Body of pancreas (tissue), 4 donors: ENCODE measurements at places on chromosomes 1 and 21. TPM values are rescaled to one million over a fixed set of nuclear protein-coding genes. Genes with fewer than 3 reads are reported as not detected.
A peak's percentile ranks its signal among the peaks of the same experiment; 100 is the strongest.

DNA sequence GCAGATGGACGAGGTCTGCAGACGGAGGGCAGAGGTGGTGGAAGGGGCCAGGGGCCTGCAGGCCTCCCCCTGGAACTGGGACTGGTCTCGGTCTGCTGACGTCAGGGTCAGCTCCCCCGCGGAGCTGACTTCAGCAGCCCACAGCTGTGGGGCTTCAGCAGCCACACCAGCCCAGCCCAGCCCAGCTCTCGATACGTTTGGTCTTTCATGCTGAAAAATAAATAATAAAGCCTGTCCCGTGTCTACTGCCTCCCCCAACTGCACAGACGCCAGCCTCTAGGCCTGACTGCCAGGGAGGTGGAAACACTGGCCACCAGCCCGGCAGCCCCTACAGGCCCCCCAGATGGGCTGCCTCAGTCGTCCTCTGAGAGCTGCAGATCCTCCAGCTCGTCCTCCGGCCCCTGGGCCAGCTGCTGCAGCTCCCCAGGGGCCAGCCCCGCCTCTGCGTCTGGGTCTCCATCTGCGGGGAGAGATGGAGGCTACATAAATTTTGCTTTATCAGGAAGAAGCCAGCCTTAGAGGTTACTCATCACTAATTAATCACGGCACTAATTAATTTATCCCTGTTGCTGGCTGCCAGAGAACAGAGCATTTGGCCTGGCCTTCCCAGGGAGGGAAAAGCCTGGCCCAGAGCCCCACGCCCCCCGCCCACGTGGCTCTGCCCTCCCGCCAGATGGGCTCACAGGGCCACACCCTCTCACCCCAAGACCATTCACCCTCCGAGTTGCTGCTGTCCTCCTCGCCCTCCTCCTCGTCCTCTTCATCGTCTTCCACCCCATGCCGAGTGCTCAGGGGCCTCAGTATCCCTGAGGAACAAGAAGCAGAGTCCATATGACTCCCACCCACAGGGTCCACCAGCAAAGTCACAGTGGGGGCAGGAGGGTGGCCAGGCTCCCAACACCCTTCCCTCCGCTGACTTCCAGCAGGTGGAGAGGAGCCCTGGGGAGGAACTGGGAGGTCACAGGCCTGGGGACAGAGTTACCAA, 14.4 kb downstream of the NOC2L start:
- peaks cover 26% of the 10 kb centered on the region for H3K27me3 ChIP-seq
- no peak overlapping the region for H3K4me3 ChIP-seq
- peaks cover 16% of the 10 kb centered on the region for H3K36me3 ChIP-seq
- H3K27ac ChIP-seq, result peak overlapping the region; percentile 12
- DNase-seq, result peak; percentile 22
- H3K4me1 ChIP-seq, result peaks cover 37% of the 10 kb centered on the region

GRCh38 chr1:185426848-185427247, 109.8 kb upstream of the IVNS1ABP start:
- H3K27me3 ChIP-seq, result no peaks in the 10 kb centered on the region
- no peaks in the 10 kb centered on the region for H3K36me3 ChIP-seq
- H3K27ac ChIP-seq, result no peak overlapping the region
- H3K4me1 ChIP-seq, result no peaks in the 10 kb centered on the region
- no peak for DNase-seq

Gene GJA9
- total RNA-seq, result not detected

Gene LIPI
- total RNA-seq, result not detected

GRCh38 chr1:19361611-19362147, 49.6 kb downstream of the SLC66A1 start:
- no peaks in the 10 kb centered on the region for H3K27me3 ChIP-seq
- no peak overlapping the region for H3K4me3 ChIP-seq
- H3K27ac ChIP-seq, result no peak overlapping the region
- no peak for DNase-seq
- H3K36me3 ChIP-seq, result no peaks in the 10 kb centered on the region

- no peak overlapping the region for H3K27ac ChIP-seq
- H3K27me3 ChIP-seq, result no peaks in the 10 kb centered on the region
- H3K4me3 ChIP-seq, result no peak overlapping the region
- no peak for DNase-seq
- no peaks in the 10 kb centered on the region for H3K36me3 ChIP-seq
Measured at GRCh38 chr21:40797410-40797809, 49.5 kb downstream of the DSCAM start.

DNA sequence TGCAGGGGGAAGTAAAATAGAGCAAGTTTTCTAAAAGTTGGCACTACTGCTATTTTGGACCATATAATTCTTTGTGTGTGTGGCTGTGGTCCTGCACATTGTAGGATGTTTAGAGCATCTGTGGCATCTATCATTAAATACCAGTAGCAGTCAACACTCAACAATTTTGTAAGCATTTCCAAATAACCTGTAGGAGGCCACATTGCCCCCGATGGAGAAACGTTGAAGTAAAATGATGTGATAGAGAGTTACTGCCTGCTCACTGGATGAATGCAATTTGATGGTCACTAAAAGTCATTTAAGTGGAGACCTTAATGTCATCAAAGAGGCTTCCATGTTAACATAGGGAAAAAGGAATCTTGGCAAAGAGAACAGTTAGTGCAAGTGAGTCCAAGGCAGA, 560.8 kb downstream of the NEGR1 start:
- H3K27ac ChIP-seq, result no peak overlapping the region
- H3K36me3 ChIP-seq, result no peaks in the 10 kb centered on the region
- no peak for DNase-seq
- H3K27me3 ChIP-seq, result no peaks in the 10 kb centered on the region
- H3K4me3 ChIP-seq, result no peak overlapping the region

GRCh38 chr1:94538243-94538827, 3.2 kb downstream of the F3 start:
- H3K27me3 ChIP-seq, result no peaks in the 10 kb centered on the region
- H3K36me3 ChIP-seq, result peaks cover 5% of the 10 kb centered on the region
- no peak overlapping the region for H3K27ac ChIP-seq
- no peak for DNase-seq
- H3K4me3 ChIP-seq, result no peak overlapping the region
- peaks cover 44% of the 10 kb centered on the region for H3K4me1 ChIP-seq

Gene TARDBP
- 136 TPM for total RNA-seq

Gene PYHIN1
- 1.6 TPM for total RNA-seq

DNA sequence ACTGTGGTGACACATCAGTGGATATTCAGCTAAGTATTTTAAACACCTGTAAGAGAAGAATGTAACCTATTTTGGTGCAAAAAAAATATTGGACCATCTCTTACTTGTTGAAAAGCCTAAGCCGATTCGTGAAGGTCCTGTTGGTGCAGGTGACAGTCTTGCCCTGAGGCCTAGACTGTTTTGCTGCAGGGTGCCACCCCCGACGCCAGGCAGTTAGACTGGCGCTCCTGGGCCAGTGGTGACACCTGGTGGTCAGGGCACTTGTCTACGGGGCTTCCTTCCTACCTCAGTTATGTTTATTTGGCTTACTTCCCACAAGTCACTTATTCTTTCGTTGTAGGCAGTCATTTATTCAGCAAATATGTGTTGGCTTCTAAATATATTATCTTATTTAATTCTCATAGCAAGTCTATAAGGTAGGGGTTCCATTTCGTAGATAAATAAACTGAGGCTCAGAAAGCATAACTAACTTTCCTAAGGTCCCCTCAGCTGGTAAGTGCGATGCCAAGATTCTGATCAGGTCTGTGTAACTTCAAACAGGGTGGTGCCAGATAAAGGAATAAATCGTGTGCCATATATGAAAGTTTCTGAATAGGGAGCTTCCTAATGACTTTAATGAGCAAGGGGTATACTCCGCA, 1.9 kb downstream of the EEIG2 start:
- H3K27me3 ChIP-seq, result no peaks in the 10 kb centered on the region
- DNase-seq, result peak; percentile 82
- no peak overlapping the region for H3K4me3 ChIP-seq
- H3K36me3 ChIP-seq, result no peaks in the 10 kb centered on the region

DNA sequence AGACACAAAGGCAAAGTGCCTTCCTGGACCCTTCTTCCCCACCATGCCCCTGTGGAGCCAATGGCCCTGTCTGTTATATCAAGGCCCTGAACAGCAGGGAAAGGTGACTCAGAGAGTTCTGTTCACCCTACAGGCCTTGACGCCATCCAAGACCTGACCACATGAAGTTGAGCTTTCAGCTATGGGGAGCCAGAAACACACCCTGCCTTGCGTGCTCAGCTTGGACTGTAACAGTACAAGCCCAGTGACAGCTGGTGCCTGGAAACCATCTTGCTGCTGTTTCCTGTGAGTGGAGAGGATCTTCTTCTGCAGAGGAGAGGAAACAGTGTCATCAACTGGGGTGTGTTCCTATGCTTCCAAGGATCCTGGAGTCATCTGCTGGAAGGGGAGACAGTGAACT, 165.0 kb upstream of the IRF2BP2 start:
- no peaks in the 10 kb centered on the region for H3K27me3 ChIP-seq
- H3K4me1 ChIP-seq, result peaks cover 6% of the 10 kb centered on the region
- no peak for DNase-seq

Gene RNF207
- total RNA-seq, result 25.2 TPM

DNA sequence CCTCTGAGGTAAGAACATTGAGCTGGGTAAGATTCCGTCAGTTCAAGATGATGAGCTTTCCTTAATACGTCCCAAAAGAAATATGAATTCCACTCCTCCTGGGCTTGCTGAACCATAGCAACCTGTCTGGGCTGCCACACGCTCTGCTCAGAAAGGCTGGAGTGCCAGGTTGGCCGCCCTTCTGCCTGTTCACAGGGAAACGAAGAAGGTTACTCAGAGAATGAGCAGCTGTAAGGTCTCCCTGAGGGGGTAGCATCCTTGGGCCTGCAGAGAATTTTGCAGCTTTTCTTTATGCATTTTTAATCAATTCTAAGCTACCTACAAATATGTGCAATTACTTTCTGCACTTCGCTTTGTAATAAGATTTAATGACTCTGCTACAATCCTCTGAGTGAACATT, 130.7 kb upstream of the BACE2 start:
- H3K36me3 ChIP-seq, result no peaks in the 10 kb centered on the region
- no peak for DNase-seq
- H3K4me3 ChIP-seq, result no peak overlapping the region
- no peaks in the 10 kb centered on the region for H3K4me1 ChIP-seq

- DNase-seq, result no peak
- H3K36me3 ChIP-seq, result no peaks in the 10 kb centered on the region
- H3K27me3 ChIP-seq, result no peaks in the 10 kb centered on the region
- no peak overlapping the region for H3K4me3 ChIP-seq
Measured at GRCh38 chr1:26522073-26522472, 7.5 kb upstream of the RPS6KA1 start.

DNA sequence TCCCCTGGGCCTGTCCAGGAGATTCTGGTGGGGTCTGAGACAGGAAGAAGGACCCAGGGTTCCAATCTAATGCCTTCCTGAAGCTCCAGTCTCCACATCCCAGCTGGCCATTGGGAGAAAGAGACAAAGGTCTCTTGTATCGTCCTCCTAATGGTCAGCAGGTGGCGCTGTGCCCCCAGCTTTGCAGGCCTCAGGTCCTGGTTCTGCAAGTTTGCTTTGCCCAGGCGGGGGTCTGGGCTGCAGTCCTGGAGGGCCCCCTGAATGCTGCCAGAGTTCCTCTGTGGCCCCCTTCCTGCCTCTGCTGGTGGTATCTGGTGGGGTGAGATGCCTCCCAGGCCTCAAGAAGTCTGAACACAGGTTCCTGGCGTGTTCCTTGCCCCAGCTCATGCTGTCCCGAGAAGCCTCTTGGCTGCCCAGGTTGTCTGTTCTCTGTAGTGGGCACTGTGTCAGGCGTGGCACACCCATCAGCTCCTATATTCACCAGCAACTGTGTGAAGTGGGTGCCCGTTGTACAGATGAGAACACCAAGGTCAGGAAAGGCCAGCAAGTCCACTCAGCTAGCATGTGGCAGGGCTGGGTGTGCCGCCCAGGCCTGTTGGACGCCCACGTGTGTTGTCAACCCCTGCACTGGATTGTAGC, 33.8 kb upstream of the CSF3R start:
- peak; percentile 64 for DNase-seq
- H3K4me3 ChIP-seq, result no peak overlapping the region
- H3K27me3 ChIP-seq, result no peaks in the 10 kb centered on the region
- H3K27ac ChIP-seq, result no peak overlapping the region
- H3K36me3 ChIP-seq, result no peaks in the 10 kb centered on the region

DNA sequence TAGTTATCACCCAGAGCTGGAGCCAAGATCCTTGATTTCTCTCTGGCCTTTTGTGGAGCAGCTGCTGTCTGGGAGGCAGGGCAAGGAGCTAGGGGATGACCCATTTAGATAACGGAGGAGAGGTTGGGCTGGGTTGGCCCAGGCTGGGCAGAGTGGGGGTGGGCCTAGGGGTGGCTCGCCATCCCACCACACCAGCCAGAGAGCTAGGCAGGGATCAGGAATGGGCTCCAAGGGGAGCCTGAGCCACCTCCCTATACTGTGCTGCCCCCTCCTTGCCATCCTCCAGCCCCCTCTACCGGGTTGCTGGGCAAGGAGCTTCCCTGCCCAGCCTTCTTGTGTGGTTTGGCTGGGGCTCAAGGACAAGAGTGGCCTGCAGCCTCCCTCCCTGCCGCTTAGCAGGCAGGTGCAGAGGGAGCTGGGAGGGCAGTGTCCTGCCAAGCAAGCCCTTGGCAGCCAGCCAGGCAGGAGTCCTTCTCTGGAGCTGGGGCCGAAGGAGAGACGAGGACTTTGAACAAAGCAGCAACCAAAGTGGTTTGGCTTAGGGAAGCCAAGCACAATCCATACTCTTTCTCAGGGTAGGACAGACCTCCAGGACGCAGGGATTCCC, 4.1 kb downstream of the NUAK2 start:
- H3K4me1 ChIP-seq, result peaks cover 89% of the 10 kb centered on the region
- peak; percentile 98 for DNase-seq
- H3K27me3 ChIP-seq, result no peaks in the 10 kb centered on the region
- no peak overlapping the region for H3K4me3 ChIP-seq
- H3K36me3 ChIP-seq, result no peaks in the 10 kb centered on the region

DNA sequence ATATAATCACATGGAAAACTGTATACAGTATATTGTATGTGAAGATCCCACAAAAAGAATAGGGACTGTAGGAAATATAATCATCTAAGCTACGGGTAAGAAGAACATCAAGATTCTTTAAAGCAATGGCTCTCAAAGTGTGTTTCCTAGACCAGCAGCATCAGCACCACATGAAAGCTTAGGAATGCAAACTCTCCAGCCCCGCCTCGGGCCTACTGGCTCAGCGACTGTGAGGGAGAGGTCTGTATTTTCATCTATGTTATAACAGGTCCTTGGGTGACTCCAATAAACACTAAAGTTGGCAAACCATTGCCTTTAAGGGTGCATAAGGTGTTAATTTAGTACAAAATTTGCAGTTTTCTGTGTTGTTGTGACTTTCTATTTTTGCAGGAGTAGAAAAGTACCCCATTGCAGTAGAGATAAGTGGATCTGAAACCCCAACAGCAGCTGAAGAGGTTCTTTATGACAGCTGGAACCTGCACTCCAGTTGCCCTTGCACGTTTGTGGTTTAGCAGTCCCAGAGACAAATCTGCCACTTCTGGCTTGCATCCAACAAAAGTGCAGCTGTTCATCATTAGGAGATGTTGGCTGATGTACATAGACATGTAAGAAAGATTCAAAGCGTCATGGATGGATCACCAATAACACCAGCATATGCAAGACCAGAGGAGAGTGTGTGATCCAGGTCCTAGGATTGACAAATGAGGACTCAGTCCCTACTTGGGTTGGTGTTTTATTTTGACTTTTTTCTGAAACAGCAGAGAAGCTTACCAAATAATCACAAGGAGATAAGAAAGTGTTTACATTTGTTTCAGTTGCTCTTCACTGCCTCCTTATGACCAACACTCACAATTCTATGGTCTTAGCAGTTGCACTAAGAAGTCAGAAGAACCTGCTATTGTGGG, 15.9 kb upstream of the IFNAR1 start:
- DNase-seq, result no peak
- no peaks in the 10 kb centered on the region for H3K27me3 ChIP-seq
- no peaks in the 10 kb centered on the region for H3K4me1 ChIP-seq
- H3K4me3 ChIP-seq, result no peak overlapping the region
- H3K27ac ChIP-seq, result no peak overlapping the region
- no peaks in the 10 kb centered on the region for H3K36me3 ChIP-seq
